ENCODE measurements at places on chromosomes 12 and 14.

DNA sequence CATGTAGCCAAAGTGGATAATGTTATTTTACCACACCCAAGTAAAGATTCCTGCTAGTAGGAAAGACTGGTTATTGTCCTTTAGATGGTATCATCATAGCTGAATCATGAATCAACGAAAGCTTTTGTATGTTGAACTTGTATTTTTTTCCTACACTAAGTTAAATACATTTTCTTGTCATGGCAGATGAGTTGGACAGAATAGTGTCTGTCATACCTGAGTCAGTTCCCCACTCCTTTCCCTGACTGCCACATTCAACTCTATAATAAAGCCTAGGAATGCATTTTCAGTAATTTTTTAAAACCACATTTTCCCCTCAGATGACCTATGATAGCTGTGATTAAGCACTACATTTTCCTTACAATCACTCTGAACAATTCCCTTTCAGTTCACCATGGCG, 9.3 kb upstream of the PTHLH start:
- DNase-seq: no peak

- DNase-seq: no peak
Observed at GRCh38 chr12:30785630-30786029, 30.9 kb upstream of the CAPRIN2 start.

- no peak for DNase-seq
Observed at GRCh38 chr12:54026640-54027441, 1.4 kb upstream of the HOXC6 start.

GRCh38 chr12:55797068-55797467, 20.5 kb downstream of the SARNP start:
- DNase-seq: no peak

Measured in H9 (cell line).